ENCODE measurements at places on chromosomes 12 and 14.

DNA sequence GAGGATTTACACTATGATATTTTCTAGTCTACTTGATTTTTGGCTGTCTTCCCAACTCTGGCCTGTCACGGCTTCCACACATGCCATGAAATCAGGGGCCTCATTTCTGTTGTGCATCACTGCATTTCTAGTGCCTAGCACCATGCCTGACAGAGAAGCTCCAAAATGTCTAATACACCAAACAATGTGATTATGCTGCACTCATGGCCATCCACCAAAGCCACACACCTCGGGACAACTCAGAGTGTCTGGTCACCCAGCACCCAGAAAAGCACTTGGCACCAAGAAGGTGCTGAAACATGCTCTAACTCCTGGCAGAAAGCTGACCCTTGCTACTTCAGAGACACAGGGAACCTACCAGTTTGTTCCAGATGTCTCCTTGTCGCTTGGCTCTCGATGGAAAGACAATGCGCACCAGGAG is 11.3 kb downstream of the GCN1 start:
- no peak for DNase-seq

DNA sequence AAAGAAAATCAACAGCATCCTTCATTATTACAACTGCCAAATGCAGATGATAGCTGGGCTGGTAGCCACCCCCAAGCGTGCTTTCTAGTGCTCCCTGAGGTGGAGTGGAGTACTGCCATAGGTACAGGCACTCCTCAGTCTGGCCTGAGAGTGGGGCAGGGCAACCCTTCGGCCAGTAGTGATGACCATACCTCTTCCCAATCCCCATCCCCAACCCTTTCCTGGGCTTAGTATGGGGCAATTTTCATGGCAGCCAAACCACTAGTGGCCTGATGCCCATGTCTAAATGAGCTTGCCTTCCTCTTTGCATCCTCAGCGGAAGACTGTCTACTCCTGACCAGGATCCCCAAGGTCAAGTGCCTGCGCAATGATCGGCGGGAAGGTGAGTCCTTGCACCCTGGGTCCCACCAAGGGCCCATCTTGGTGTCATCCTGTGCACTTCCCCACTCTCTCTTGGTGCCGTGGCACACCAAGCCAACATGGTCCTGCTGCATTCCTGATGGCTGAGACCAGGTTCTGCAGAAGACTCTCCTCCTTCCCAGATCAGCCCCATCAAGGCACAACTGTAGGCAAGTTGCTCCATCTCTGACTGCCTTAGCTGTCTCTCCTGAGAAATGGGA is 65.8 kb downstream of the GALNT16 start:
- peak; percentile 9 for DNase-seq

DNA sequence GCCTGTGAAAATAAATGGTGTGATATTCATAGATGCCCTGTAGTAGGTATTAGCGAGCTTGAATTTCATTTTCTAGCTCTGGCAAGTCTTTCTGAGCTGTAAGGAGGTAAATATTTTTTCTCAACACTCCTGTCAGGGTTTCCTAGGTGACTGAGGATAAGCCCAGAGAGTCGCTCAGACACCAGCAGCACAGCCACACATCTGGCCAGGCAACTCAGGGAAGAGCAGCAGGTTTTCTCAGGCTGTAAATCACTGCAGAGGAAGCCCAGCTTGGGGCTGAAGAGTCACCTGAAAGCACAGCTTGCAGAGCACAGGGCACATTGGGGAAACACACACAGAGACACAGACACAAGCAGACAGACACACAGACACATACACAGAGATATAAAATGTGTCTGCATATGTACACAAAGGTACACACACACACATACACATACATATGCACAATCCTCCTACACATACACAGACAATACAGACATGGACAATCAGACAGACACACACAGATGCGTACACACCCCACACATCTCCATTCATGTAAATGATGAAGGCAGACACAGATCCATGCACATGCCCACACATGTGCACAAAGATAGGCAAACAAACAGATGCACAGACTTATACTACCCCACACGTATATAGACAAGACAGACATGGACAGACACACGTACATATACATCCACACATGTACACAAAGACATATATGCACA is 232.0 kb upstream of the TMTC1 start:
- no peak for DNase-seq

DNA sequence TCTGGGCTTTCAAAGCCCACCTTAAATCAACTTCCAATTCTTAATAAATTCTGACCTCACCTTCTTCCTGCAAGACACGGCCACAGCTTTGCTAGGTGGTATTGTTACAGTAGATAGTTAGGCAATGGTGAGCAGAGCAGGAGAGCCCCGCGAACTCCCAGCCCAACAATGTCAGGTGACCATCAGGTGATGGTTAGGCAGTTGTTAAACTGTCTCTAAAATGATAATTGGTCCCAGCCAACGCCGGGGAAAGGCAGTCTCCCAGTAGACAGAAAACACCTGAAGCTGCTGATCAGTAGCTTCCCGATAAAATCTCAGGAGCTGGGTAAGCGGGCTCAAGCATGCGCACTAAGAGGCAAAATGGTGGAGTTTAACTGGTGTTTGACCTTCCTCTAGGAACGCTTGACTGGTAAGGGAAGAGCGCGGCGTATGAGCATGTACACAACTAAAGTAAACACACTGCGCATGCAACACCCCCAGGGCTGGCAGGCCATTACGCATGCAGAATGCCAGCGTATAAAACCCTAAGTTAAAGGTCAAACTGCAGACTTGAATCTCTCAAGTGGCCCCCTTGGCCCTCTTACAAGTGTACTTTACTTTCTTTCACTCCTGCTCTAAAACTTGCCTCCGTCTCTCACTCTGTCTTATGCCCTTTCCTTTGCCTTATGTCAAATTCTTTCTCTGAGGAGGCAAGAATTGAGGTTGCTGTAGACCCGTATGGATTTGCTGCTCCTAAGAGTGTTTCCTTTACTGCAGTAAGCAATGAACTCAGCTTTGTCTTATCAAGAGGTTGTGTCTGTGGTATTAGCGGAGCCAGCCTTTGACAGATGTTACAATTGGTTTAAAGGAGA is 113.5 kb downstream of the C12orf75 start:
- no peak for DNase-seq

GRCh38 chr14:67487937-67488893 is at the start of gene TMEM229B:
Gene TMEM229B (minus strand): TSS chr14:67488721. CDS start chr14:67473923, 14,798 bp downstream.
- no peak for DNase-seq
